NCI-H345 (cell line): ENCODE measurements at places on chromosomes 1 and 21.

GRCh38 chr21:39637197-39637970 lies 24.6 kb downstream of the B3GALT5 start:
- peak; percentile 98 for DNase-seq

DNA sequence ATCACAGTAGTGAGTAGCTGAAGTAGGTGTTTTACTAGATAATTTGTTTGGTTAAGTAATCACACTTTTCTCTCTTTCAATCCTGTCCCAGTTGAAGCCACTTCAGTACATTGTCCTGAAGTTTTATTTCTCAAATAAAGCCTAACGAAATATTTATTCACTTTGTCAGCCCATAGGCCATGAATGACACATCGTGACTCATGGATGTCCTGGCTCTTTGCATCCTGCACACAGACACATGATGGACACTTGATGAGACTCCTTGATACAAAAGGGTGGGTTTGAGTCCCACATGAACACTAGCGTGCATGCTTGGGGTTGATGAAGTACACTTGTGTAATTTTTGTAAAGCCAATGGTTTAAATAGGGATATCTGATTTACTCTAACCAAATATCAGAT lies 22.7 kb upstream of the LAMC2 start:
- no peak for DNase-seq

DNA sequence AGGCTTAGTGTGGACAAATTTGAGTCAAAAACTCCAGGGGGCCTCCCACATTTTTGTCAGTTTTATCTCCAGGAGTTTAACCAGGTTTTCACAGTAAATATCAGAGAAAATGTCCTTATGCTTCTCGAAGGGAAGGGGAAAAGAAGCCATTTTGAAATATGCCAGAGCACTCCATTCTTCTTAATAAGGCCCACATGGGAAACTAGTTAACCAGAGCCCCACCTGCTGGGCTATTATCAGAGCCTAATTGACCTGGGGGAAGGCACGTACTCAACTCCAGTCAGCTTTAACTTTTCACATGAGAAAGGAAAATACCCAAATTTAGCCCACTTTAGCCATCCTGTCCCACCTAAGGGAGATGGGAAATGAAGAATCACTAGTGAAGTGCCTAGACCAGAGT lies 296.3 kb downstream of the PTBP2 start:
- no peak for DNase-seq

DNA sequence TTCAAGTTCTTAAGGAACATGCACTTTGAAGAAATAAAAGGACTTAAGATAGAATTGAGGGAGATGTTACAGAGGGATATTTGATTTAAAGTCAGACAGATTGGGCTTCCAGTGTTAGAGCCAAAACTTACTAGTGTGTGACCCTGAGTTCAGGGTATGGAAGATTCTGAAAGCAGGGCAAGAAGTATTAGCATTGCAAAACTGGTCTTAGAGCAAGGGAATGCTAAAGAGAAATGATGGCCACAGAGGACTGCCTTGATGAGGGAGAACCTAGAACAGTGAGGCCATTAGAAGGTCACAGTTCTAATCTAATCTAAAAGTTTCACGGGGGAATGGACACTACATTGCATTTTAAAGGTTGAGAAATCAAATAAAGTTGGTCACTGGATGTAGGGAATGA lies 45.5 kb downstream of the UROD start:
- DNase-seq = no peak

DNA sequence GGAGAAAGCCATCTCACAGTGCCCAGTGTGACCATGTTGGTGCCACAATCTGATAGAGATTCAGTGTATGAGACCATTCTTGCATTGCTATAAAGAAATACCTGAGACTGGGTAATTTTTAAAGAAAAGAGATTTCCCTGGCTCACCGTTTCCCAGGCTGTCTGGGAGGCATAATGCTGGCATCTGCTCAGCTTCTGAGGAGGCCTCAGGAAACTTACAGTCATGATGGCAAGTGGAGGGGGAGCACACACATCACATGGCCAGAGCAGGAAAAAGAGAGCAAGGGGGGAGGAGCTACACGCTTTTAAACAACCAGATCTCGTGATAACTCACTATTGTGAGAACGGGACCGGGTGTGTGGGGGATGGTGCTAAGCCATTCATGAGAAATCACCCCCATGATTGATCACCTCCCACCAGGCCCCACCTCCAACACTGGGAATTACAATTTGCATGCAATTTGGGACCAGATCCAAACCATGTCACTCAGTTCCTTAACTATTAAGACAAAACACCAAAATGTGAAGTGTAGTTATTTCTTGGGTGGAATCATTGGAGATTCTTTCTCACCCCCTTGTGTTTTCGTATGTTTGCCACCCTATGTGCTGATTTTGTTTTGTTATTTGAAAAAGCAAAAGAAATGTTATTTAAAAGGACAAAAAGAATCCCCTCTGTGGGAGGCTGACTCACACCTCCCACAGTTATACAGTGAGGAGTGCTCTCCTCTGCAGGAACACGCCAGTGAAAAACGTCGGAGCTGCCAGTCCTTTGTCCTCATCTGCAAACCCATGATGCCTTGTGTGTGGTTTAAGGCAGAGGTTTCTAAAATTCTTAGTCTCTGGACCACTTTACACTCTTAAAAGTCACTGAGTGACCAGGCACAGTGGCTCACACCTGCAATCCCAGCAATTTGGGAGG lies 46.9 kb upstream of the IFNLR1 start:
- no peak for DNase-seq

GRCh38 chr1:193937308-193937707 lies 750.9 kb upstream of the B3GALT2 start:
- DNase-seq = no peak

- DNase-seq = peak; percentile 85
These were observed 590.4 kb upstream of the PLXNA2 start for GRCh38 chr1:208834381-208835096.

GRCh38 chr1:239263801-239264200 lies 122.6 kb upstream of the CHRM3 start:
- DNase-seq = no peak

DNA sequence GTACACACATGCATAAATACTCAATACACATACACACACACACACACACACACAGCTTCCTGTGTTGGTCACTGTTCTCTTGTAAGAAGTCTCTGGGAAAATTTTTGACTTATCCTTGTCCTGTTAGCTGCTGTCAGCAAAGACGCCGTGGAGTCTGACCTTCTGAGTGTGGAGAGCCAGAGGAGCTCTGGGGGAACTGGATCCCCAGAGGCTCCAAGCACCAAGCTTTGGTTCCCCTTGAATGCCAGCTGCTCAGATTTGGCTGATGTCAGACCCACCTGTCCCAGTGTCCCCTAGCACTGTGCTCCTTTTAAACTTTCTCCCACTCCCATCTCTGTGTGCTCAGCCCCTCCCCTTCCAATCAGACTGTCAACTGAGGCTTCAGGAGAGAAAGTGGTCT lies 319.1 kb downstream of the CAMTA1 start:
- DNase-seq = no peak

GRCh38 chr1:109395602-109396512 lies 1.9 kb downstream of the SORT1 start:
- no peak for DNase-seq

- DNase-seq = no peak
These were observed 6.5 kb upstream of the C1QA start for GRCh38 chr1:22629886-22630285.
